ENCODE measurements at places on chromosomes 4 and X.
A peak's percentile ranks its signal among the peaks of the same experiment; 100 is the strongest.

DNA sequence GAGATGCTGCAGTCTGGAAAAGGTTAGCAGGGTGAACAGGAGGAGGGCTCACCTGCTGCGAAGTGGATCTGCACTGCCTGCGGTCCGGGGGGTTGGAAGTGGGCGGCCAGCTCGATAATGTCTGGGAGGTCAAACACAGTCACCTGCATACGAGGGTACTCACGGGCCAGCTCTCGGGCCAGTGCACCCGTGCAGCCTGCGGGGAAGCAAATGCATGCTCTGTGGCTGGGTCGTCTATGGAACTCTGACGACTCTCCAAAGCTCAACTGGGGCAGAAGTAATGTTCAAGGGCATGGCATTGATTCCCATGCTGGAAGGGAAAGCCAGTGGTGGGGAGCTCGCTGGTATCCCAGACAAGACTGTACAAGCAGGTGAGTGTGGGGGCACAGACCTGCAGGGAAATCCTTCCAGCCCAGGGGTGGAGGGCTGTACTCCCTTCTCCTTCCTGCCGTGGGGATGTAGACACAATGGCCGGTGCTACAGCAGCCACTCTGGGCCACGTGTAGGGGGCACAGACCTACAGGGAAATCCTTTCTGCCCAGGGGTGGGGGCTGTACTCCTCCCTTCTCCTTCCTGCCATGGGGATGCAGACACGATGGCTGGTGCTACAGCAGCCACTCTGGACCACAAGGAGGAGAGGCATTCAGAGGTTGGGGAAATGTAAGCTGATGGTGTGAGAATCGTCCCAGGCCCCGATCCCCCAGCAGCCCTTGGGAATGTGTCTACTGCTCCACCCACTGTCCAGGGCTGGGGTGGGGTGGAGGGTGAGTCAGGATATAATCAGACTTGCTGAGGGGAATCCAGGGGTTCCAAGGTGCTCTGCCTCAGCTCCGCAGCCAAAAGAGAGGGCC is 26.2 kb upstream of the SLC25A6 start:
- DNase-seq, result no peak

DNA sequence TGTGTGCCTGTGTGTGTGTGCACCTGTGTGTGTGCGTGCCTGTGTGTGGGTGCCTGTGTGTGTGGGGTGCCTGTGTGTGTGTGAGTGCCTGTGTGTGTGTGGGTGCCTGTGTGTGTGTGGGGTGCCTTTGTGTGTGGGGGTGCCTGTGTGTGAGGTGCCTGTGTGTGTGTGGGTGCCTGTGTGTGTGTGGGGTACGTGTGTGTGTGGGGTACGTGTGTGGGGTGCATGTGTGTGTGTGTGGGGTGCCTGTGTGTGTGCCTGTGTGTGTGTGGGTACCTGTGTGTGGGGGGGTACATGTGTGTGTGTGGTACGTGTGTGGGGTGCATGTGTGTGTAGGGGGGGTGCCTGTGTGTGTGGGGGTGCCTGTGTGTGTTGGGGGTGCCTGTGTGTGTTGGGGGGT is 73.4 kb upstream of the HGFAC start:
- DNase-seq, result no peak

DNA sequence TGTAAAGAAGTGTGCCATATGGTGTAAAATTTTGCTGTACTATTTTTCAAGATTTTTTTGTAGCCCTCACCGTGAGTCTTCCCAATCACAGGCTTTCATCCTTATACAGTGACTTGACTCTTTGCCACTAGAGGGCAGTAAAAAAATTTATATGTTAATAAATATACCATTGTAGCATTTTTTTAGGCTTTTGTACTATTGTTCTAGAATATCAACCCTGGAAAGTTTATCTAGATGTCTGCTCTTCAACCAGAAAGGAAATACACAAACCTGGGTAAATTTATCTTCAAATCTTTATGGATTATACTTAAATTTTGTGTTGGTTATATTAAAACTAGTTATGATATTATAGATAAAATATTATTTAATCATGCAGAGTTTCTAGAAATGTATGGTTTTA is 235.3 kb downstream of the TENM3 start:
- DNase-seq, result no peak

DNA sequence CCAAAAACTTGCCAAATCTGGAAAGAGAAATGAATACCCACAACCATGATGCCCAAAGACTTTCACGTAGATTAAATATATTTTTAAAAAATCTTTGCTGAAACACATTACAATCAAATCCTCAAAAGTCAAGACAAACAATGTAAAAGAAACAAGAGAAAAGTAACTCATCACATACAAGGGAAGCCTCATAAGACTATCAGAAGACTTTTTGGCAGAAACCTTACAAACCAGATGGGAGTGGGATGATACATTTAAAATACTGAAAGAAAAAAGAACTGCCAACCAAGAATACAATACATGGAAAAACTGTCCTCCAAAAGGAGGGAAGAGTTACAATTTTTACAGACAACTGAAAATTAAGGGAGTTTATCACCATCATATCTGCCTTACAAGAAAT is 319.0 kb upstream of the INTU start:
- DNase-seq, result no peak

DNA sequence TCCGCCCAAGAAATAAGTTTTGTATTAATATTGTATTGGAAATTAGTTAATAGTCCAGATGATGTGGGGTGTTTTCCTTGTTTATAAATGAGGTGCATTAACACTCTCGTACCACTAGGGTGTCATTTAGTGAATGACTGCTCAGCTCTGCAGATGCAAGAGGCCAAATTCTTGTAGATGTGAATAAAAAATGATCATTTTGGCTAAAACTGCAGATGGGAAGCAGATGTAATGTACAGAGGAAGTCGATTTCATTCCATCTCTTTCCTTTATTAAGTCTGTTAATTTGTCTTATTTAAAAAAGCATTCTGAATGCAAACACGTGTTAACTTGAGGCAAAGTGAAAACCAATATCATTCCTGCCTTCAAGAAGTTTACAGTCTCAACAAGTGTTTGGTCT is 108.1 kb downstream of the DHX15 start:
- no peak for DNase-seq

DNA sequence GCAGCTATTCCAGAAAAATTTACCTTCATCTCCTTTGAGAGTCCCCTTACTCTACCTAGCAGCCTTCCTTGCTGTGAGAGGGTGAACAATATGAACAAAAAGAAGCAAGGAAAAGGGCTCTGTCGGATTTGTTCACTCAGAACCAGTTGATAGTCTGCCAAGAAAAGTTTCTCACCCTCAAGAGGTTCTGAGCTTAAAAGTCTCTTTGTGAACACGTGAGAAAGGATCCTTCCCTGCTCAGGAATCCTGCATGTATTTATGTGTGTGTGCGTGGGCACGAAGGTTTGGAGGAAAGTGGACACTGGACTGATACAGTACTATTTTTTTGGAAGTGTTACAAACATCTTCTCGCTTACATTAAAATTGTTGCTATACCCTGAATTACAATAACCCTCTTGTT is 178.6 kb upstream of the JADE1 start:
- DNase-seq, result no peak

DNA sequence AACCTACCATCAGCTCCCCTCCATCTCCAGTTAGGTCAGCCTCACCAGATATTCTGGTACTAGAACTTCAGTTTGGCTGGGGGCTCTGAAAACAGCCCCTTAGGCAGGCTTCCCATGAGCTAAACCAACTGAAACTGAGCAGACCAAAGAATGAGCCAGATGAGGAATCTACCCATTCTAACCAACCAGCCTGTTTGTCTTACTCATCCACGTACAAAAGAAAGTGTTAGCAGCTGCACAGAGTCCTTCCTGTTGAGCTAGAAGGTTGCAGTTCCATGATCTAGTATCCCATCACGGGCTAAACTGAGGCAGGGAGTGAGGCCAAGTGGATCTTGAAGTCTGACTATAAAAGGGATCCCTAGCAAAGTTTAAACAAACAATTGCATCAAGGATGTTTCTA is 17.5 kb downstream of the MAGEA9B start:
- no peak for DNase-seq

- no peak for DNase-seq
Measured at GRCh38 chr4:123488916-123489315, 92.3 kb downstream of the SPRY1 start.

DNA sequence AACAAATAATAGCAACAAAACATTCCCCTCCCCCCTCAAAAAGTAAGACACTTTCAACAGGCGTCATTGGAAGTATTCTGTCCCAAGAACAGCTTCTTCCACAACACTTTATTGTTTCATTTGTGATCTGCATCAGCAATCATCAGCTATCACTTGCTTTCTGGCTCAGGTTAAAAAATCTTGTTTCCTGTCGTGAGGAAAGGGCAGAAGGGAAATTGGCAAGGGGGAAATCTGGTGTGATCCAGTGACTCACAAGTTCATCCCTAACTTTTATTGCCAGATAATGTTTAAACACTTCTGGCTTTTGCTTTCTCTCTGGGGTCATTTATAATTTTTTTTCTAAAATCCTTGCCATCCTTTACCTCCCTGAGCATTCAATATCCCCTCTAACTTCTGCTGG is 247.4 kb upstream of the GIMD1 start:
- DNase-seq, result no peak

DNA sequence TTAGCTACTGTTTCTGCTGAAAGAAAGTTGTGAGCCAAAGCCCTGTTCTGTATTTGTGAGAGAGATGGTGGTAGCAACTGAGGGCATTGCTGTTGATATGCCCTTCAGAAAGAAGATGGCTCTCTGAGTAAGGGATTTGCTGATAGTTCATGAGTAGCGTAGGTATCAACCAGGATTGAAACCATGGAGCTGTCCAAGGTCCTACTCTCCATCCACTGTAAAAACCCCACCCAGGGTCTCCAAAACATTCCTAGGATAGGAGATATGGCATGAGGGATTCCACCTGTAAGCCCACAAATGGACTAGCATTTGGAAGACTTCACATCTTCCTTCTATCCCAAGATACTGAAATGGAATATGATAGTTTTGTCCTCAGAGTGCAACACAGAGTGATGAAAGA is 277.1 kb upstream of the PRKX start:
- no peak for DNase-seq

DNA sequence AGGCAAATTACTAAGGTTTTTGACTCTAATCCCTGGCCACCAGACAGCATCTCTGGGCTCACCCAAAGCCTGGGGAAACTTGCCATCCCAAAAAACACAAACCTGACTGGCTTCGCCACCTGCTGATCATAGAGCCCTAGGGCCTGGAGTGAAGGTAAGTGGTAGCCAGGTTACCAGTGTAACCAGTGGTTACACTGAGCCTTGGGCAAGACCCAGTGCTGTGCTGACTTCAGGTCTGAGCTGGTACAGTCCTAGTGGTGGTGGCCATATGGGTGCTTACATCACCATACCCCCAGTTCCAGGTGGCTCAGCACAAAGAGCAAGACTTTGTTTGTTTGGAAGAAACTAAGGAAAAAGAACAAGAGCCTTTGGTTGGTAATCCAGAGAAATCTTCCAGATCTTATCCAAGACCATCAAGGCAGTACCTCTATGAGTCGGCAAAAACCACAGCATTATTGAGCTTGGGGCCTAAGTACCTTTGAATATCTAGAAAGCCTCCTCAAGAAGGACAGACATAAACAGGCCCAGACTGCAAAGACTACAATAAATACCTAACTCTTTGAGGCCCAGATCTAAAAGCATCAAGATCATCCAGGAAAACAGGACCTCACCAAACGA is 13.7 kb downstream of the MED14 start:
- DNase-seq, result no peak

- DNase-seq, result no peak
Measured at GRCh38 chr4:13548059-13548983, 4.0 kb upstream of the NKX3-2 start.

GRCh38 chr4:79408063-79408462 is at the start of gene GK2:
Gene GK2, minus strand, starts transcription at chr4:79408228. Its CDS starts 28 bp downstream, at chr4:79408200.
- DNase-seq, result no peak

GRCh38 chr4:85780664-85781063 is 305.7 kb downstream of the ARHGAP24 start:
- DNase-seq, result no peak

DNA sequence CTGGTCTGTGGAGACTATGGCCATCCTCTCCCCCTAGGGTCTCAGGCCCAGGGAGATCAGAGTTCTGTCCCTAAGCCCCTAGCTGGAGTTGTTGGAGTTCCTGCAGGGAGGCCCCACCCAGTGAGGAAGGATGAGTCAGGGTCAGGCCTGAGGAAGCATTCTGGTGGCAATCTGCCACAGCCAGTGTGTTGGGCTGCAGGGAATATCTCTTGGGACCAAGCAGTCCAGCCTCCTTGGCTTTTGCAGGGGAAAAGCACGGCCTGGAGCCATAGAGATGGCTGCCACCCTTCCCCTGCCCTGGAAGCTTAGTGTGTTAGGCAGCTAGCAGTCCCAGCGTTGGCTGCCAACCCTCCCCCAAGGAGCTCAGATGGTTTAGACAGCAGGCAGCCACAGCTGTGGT is 202.4 kb downstream of the RTL9 start:
- no peak for DNase-seq

GRCh38 chrX:111868726-111869638 is 7.0 kb upstream of the TRPC5OS start:
- DNase-seq, result no peak

- DNase-seq, result no peak
Measured at GRCh38 chr4:3519468-3520264, 12.6 kb downstream of the LRPAP1 start.

DNA sequence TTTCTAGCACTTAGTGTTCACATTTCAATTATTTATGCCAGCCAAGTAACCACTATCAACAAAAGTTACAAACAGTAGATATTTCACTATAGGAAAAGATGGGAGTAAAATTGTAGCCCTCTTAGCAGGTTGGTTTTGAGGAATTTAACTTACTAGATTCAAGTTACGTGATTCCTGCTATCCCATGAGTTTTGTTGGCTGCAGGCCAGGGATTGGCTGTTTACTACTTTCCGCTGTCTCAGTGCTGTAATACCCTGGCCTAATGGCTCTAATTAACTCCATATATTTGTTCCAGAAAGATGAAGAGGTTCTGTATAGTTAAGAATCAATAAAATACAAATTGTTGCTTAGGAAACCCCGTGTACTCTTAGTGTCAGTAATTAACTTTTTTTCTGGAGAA is 55.5 kb upstream of the MAGED1 start:
- no peak for DNase-seq

DNA sequence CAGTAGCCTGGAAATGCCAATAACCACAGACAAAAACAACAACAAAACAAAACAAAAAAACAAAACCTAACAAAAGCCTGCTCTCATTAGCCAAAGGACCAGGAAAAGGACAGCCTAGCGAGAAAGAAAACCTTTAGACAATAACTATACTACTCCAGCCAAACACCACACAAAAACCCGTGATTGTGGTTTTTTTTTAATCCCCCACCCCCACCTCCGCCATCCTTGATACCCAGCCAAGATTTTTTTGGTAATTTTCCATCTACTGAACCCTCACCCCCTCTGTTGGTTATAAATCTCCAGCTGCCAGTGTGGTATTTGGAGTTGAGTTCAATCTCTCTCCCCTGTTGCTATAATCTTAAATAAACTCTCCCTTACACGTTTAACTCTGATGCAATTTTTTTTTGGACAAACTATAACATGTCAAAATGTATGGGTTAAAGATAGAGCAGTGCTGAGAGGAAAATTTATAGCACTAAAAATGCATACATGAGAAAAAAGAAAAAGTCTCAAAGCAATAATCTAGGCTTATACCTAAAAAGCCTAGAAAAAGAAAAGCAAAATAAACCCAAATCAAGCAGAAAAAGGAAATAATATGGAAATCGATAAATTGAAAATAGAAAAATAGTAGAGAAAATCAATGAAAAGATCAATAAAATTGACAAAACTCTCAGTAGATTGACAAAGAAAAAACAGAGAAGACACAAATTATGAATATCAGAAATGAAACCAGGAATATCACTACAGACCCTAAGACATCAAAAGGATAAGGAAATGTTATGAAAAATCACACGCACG is 83.7 kb downstream of the NAT8L start:
- DNase-seq, result peak; percentile 40
